ENCODE measurements at places on chromosomes 12 and 14.

DNA sequence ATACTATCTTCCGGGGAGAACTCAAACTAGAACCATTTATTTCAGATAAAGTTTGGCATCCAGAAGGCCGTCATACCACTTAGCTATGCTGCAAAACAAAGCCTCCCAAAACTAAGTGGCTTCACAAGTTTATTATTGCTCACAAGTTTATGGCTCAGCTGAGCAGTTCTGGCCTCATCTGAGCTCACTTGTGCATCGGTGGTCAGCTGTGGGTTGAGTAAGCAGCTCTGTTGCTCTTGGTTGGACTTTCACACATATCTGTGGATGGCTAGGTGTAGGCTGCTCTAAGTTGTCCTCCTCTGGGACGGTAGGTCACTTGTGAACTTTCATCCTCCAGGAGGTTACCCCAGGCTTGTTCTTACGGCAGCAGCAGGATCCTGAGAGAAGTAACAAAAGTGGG is 162.7 kb downstream of the BTG1 start:
- no peak for DNase-seq

DNA sequence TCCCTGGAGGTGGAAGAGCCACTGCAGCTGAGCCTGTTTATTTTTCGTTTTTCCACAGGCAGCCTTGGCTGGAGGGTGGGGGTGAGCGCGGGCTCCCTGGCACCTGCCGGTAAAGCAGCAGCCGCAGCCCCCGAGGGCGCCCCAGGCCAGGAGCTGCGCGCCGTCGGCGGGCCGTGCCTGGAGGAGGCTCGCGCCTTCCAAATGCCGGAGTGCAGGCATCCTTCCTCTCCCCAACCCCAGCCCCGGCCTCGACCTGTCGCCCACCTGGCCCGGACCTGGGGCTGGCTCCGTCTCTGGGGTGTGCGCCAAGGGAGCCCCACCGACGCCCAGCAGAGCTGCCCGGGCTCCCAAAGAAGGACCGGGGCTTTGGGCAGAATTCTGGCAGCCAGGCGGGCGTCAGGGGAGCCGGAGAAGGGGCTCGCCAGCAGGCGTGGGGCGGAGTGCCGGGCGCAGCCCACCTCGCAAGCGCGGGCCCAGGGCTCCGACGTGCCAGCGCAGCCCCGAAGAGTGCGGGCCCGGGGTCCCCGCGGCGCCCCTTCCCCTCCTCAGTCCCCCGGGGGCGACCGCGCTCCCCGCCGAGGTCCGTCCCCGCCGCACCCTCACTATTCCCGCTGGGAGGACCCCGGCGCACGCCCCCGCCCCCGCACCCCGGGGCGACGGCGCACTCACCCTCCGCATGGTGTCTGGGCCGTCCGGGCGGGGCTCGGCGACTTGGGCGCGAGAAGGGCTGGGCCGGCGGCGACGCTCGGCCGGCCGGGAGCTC is 130.3 kb downstream of the NDUFA12 start:
- no peak for DNase-seq

DNA sequence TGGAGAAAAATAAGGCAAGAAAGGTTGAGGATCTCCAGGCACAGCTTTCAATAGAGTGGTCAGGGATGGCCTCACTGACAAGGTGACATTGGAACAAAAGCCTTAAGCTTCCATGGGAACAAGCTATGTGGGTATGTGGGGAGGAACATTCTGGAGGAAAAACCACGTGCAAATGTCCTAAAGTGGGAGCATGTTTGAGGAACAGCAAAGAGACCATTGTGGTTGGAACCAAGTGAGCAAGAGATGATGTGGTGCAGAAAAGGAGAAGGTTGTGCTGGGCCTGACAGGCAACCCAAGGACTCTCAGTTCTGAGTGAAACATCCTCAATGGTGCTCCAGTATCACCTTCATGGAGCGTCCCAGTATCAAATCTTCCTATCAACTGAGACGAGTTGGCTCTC is 184.0 kb downstream of the CAND1 start:
- DNase-seq = no peak

DNA sequence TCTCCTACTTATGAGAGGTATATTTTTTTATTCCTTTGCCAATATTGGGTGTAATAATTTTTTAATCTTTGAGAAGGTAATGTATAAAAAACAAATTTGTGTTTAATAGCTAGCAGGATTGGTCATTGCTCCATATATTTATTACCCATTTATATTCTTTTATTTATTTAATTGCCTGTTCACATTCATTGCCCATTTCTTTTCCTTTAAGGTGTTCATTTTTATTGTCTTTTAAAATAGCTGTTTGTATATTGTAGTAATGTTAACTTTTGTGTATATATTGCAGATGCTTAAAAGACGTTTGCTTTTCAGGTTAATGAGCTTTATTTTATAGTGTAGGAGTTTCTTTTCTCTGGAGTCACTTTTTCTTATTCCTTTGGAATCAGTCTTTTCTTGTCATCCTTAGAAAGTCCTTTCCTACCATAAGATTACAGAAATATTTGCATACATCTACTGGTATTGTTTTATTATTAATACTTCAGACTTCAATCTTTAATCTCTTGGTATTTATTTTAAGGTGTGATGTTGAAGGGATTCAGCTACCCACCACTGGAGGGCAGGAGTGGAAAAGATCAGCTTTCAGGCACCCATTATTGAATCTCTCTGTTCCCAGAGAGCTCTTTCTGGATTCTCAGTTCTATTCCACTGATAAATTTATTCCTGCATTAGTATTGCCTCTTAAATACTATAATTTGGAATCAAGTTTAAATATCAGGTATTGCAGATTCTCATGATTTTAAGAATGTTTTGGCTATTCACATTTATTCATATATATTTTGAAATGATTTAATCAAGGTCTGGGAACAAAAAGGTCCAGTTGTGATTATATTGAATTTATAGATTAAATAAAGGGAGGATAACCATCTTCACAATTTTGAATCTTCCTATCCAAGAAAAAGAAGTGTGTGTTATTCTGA is 17.3 kb downstream of the PPM1A start:
- no peak for DNase-seq

DNA sequence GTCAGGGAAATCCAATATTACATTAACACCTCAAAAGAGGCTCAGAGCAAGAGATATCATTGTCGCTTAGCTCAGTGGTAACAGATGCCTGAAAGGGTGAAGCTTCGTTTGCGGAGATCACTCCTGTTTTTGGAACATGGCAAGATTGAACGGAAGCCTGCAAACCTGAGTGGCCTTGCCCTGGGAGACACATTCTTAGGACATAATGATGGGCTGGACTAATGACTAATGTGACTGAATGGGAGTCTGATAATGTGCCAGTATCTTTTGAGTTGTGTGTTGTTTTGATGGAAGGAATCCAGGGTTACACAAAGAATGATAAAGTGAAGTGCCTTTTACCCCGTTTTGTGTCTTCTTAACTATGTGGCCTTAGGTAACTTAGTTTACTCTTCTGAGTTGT is 109.3 kb upstream of the IFNG-AS1 start:
- no peak for DNase-seq

DNA sequence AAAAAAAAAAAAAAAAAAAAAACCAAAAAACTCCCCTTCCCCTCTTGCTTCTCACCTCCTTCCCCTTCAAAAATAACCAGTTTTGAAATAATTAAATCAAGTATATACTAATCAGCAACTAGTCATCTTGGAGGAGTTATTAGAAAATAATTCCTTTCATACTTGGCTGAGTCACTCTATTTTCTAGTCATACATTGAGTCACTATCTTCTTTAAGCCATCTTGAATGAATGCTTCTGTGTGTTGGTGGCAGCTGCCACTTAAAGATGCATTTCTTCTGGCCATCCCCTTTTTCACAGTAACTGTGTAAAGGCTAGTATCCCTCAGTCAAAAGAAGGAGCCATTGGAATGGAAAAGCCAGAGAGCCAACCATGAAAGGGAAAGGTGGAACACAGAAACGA is 84.2 kb upstream of the TMEM263 start:
- DNase-seq = no peak

DNA sequence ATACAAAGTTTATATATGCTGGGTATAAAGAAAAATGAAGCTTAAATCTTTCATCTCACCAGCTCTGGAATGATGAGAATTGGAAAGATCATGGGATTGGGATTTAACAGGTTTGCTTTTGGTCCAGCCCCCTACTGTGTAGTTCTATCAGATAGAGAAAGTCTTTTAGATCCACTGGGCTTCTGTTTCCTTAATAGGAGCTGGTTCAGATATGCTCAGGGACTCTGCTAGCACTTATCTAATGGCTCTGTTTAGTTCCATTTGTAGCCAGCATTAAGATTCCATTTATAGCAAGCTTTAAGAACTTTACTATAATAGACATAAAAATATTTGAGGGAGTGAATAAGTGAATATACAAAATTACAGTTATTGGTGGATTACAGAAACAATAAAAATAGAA is 42.6 kb downstream of the UTP20 start:
- no peak for DNase-seq

- DNase-seq = peak; percentile 35
Measured at GRCh38 chr12:12899530-12900380, 8.4 kb downstream of the GPRC5A start.

DNA sequence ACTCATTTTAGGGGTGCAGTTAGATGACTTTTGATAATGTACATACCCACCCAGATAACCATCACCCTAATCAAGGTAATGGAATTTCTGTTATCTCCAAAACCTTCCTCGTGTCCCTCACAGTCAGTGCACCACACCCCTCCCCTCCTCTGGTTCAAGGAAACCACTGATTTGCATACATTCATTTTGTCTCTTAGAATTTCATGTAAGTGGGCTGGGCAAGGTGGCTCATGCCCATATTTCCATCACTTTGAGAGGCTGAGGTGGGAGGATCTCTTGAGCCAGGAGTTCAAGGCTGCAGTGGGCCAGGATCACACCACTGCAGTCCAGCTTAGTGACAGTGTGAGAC is 15.7 kb downstream of the ADIPOR2 start:
- DNase-seq = peak; percentile 8

- no peak for DNase-seq
Measured at GRCh38 chr12:113591480-113591974, 119.9 kb upstream of the LHX5 start.

- DNase-seq = peak; percentile 25
Measured at GRCh38 chr14:100147181-100147631, 12.2 kb downstream of the DEGS2 start.

- DNase-seq = no peak
Measured at GRCh38 chr12:58955849-58956248, 35.5 kb upstream of the LRIG3 start.

GRCh38 chr12:5718680-5719079 is 226.4 kb downstream of the ANO2 start:
- no peak for DNase-seq

GRCh38 chr12:119079530-119079929 is 98.2 kb downstream of the SRRM4 start:
- no peak for DNase-seq

DNA sequence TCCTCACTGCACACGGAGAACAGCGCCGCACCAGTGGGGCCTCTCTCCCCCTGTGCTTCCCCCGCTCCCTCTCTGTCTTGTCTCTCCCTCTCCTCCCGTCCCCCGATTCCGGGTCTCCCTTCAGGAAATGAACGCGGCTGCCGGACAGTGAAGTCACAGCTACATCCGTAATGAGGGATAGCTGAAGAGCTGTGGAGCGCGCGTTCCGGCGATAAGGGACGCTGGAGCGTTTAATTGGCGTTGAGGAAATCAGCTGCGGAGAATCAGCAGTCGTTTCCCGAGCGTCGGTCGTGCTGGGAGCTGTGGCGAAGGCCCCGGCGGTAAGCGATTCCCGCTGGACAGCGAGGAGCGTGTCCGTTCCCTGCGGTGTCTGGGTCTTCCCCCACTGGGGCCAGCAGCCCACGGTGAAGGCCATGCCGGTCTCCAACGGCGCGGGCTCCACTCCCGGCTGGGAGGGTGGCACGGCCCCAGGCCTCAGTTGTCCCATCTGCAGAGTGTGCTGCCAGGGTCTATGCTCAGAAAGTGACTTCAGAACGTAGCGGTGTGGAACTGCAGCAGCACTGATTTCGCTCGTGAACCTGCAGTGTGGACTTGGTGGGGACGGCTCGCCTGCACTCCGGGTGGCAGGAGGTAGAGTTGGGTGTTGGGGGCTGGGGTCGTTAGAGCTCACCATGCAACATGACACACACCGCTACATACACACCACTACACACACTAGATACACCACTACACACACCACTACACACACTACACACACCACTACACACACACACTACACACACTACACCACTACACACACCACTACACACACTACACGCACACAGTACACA is 10.9 kb downstream of the NOC4L start:
- no peak for DNase-seq

GRCh38 chr12:62643486-62643885 is 176.9 kb downstream of the MON2 start:
- no peak for DNase-seq

- DNase-seq = no peak
Measured at GRCh38 chr12:125988545-125988944, 923.3 kb downstream of the AACS start.

GRCh38 chr12:130792821-130793553 is 46.1 kb downstream of the STX2 start:
- no peak for DNase-seq

GRCh38 chr12:101697197-101697929 is at the start of gene CHPT1:
TSS of gene CHPT1 (plus strand) at chr12:101697640. CDS start at chr12:101697862, 222 bp downstream.
- DNase-seq = peak; percentile 41

DNA sequence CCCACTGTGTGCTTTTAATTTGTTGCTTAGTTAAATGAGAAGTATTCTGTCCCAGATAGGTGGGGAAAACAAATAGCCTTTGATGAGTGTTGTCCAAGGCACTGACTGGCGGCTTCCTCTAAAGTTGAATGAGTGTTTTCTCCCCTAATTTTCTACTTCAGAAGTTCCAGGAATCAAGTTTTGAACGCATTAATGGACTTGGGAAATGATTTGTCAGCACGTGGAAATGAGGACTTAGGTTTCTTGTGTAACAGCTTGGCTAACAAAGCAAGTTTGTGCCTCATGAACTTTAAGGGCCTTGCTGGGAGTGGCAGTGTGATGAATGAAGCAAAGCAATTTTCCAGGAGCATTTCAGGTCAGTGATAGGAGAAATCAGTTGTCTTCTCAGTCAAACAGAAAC is 56.9 kb downstream of the LIN52 start:
- no peak for DNase-seq

DNA sequence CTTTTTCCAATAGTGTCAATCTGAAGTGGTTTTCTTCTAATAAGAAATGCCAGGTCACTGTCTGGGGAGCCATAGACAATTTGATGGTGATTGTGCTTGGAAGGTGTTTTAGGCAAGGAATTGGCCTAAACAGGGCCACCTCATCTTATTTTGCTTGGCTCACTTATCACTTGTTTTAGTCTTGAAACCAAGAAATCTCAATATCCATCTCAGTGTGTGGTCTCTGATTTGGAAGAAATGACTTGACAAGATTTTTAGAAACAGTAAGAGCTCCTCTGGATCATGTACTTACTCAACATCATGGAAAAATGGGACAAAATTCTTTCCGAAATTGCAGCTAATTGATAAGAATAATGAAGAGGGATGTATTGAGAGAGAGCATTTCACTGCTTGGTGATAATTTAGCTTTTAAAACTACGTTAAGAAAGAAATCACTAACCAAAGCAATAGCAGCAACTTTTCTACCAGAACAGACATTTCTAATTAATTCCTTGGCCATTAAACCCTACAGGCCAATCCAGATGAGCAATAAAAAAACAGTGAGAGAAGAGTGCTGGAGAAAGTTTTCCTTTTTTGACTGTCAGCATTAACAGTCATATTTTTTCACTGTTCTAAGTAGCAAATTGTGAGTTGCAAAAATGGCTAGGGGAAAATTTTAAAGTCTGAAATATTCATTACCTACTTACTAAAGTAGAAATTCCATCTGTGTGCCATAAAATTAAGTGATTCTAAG is 157.3 kb downstream of the AEBP2 start:
- no peak for DNase-seq

GRCh38 chr14:69270795-69271708 is 11.1 kb downstream of the GALNT16 start:
- no peak for DNase-seq
